ENCODE measurements at places on chromosomes 6 and 20.

DNA sequence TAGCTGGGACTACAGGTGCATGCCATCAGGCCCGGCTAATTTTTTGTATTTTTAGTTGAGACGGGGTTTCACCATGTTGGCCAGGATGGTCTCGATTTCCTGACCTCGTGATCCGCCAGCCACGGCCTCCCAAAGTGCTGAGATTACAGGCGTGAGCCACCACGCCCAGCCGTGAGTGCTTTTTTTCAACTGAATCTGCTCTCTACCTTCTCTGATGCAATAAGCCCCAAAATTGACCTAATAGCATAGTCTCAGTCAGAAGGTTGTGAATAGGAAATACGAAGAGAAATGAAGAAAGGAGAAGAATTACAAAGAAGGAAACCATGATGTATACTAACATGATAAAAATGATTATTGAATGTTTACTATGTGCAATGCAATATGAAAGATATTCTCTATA lies 33.2 kb downstream of the BEND6 start:
- H3K4me3 ChIP-seq = no peak overlapping the region
- no peak for DNase-seq

GRCh38 chr6:170017603-170018320 lies 266.3 kb downstream of the ERMARD start:
- H3K4me3 ChIP-seq = no peak overlapping the region
- H3K4me1 ChIP-seq = no peaks in the 10 kb centered on the region
- no peak for DNase-seq
- no peak overlapping the region for H3K27ac ChIP-seq

DNA sequence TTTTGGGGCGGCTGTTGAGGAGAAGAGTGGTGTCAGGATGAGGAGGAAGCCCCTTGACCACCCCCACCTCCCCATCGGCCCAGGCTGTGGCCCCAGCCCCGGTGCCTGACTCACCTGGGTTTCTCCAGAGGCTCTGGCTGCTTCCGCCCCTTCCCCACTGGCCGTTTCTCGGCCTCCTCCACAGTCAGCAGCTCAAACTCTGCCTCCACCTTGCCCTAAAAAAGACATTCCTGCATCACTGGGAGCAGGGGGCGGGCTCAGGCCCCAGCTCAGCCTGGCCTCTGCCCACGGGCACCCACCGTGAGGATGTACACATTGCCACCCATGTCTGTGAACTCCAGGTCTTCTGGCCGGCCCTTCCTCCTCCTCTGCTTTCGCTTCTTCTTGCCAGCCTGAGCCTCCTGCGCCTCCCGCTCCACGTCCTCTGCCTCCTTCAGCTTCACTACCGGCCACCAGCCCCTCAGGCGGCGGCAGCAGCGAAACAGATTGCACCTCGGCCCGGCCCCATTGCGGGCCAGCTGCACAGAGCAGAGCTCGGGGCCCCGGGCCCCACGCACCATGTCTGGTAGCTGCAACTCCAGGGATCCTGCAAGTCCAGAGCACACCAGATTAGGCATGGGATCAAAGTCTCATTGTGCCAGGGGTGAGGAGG lies 17.3 kb downstream of the ERGIC3 start:
- no peak for DNase-seq
- no peaks in the 10 kb centered on the region for H3K4me1 ChIP-seq
- no peaks in the 10 kb centered on the region for H3K36me3 ChIP-seq
- H3K27me3 ChIP-seq = no peaks in the 10 kb centered on the region
- no peak overlapping the region for H3K4me3 ChIP-seq
- no peak overlapping the region for H3K27ac ChIP-seq

DNA sequence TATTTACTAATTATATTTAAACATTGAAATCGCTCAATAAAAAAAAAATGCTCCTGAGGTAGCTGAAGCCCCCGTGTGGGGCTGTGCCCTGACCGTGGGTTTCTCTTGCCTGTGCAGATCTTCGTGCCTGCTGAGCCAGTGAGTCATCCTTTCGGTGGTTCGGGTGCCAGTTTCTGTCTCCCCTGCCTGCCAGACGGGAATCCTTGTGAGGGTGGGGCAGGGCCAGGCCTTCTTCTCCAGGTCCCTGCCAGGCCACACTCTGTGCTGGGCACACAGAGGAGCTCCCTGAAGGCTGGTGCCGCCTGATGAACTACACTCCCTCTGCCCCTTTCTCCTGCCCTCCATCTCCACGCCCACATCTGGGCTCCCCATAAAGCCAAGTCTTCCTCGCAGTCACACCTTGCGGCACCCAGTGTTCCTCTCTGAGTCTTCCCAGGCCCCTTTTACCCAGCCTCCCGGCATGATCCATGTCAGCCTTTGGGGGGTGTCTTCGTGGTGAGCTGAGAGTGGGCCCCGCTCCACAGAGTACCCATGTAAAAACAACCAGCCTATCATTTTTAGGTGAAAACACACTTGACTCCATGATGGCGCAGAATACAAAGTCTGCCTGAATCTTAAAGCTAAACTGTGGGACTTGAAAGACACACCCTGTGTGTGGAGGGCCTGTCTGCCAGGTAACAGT lies 19.3 kb downstream of the FGD2 start:
- no peak for DNase-seq
- no peaks in the 10 kb centered on the region for H3K27me3 ChIP-seq
- no peaks in the 10 kb centered on the region for H3K36me3 ChIP-seq
- no peak overlapping the region for H3K27ac ChIP-seq
- no peak overlapping the region for H3K4me3 ChIP-seq
- H3K4me1 ChIP-seq = no peaks in the 10 kb centered on the region

- H3K36me3 ChIP-seq = peaks cover 16% of the 10 kb centered on the region
- DNase-seq = no peak
- H3K27ac ChIP-seq = no peak overlapping the region
- H3K4me3 ChIP-seq = no peak overlapping the region
- no peaks in the 10 kb centered on the region for H3K27me3 ChIP-seq
Measured at GRCh38 chr20:49140411-49140810, 47.7 kb downstream of the STAU1 start.

DNA sequence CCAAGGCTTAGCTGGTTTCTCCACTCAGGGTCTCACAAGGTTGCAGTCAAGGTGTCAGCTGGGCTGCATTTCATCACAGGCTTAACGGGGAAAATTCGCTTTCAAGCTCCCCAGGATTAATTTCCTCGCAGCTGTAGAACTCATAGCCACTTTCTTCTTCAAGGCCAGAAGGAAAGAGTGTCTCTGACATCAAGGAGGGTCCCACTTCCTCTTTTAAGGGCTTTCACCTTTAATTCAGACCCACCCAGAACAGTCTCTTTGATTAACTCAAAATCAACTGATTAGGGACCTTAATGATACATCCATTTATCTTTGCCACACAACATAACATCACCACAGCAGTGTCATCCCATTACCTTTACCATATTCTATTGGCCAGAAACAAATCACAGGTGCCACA lies 183.3 kb upstream of the ARID1B start:
- H3K4me3 ChIP-seq = no peak overlapping the region
- no peak overlapping the region for H3K27ac ChIP-seq
- H3K36me3 ChIP-seq = no peaks in the 10 kb centered on the region
- H3K4me1 ChIP-seq = no peaks in the 10 kb centered on the region
- no peak for DNase-seq
- no peaks in the 10 kb centered on the region for H3K27me3 ChIP-seq

GRCh38 chr6:16419636-16420336 lies 181.4 kb downstream of the GMPR start:
- DNase-seq = no peak
- H3K4me1 ChIP-seq = peaks cover 10% of the 10 kb centered on the region
- no peaks in the 10 kb centered on the region for H3K36me3 ChIP-seq
- no peak overlapping the region for H3K27ac ChIP-seq

GRCh38 chr6:106849120-106849519 lies 125.4 kb downstream of the CD24 start:
- H3K36me3 ChIP-seq = no peaks in the 10 kb centered on the region
- no peak overlapping the region for H3K27ac ChIP-seq
- H3K4me1 ChIP-seq = no peaks in the 10 kb centered on the region
- H3K27me3 ChIP-seq = no peaks in the 10 kb centered on the region

DNA sequence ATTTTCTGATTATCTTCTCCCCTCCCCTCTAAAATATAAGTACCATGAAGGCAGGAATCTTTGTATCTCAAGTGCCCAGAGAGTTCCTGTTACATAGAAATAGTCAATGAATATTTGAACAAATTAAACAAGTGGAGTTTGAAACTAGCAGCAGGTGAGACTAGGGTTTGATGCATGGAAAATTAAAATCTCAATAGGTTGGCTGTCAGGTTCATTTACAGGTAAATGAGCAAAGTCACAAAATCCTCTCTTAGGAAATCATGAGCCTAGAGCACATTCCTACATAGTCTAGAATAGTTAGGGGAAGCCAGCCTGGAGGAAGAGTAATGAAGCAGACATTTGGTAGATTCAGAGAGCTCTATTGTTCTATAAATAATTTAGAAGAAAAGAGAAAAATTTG lies 140.4 kb downstream of the HS3ST5 start:
- H3K4me3 ChIP-seq = no peak overlapping the region
- no peak overlapping the region for H3K27ac ChIP-seq
- H3K27me3 ChIP-seq = no peaks in the 10 kb centered on the region
- H3K4me1 ChIP-seq = no peaks in the 10 kb centered on the region

DNA sequence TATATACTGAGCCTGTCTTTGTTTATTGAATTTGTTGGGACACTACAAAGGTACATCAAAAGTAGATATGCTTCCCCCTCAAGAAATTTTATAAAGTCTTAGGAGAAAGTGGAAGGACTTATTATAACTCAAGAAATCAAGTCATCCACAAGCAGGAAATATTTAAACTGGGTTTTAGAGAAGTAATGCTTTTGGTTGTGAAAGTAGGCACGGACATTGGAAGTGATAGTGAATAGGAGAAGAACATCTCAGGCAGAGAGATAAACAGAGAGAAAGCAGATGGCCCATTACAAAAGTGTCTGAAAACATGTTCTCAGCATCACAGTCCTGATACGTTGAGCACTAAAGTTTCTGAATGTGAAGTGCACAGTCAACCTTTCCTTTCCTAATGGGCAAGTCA lies 415.6 kb upstream of the RNF217 start:
- no peaks in the 10 kb centered on the region for H3K27me3 ChIP-seq
- DNase-seq = no peak
- H3K36me3 ChIP-seq = no peaks in the 10 kb centered on the region

Measured in SK-N-SH (cell line).